GF-D8 (cell line): ENCODE measurements at places on chromosomes 2 and 18.

DNA sequence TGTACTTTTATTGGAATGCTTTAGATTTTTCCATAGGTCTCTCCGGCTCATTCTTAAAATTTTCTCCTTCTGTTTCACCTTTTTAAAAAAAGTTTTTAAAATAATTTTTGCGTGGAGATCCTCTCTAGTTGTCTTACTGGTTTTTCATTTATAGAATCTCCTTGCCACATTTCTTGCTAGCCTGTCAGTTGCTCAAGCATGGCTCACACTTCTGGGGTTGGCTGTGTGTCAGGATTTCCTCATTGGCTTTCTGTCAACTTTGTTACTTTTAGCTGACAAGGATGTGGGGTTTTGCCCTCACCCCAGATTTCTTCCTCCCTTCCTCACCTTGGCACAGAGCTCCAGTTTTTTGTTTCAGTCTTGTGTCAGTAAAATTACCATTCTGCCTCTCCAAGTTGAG is 124.6 kb downstream of the ZNF407 start:
- no peak for DNase-seq

- peak; percentile 50 for DNase-seq
These were observed 755 bp upstream of the ATP9B start for GRCh38 chr18:79068341-79068936.

GRCh38 chr2:28652217-28652616 is 99.4 kb upstream of the PPP1CB start:
- no peak for DNase-seq

DNA sequence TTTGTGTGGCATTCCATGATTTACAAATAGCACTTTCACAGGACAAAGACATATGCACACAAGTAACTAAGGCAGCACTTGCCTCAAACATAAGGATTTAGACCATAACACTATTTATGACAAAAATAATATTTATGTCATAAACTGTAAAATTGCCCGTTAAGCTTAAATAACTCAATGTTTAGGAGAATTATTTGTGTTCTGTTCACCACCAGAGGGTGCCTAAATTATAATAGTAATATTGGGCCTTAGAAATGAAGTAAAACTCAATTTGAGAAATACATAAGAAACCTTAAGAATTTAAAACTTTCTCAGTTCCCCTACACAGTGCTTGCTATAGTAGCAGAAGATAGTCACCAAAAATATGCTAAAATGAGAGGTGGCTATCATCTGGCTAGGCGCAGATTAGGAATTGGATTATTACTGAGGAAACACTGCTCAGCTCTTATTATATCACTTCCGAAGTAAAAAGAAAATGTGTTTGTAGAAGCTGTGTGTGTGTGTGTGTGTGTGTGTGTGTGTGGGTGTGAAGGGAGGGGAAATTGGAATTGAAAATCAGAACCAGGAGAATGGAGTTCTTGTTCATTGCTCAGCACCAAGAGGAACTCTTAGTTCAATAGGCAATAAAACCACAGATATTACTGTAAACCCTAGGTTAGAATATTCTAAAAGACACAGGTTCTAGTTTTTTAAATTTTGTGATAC is 4.9 kb upstream of the CHN1 start:
- DNase-seq, result no peak

DNA sequence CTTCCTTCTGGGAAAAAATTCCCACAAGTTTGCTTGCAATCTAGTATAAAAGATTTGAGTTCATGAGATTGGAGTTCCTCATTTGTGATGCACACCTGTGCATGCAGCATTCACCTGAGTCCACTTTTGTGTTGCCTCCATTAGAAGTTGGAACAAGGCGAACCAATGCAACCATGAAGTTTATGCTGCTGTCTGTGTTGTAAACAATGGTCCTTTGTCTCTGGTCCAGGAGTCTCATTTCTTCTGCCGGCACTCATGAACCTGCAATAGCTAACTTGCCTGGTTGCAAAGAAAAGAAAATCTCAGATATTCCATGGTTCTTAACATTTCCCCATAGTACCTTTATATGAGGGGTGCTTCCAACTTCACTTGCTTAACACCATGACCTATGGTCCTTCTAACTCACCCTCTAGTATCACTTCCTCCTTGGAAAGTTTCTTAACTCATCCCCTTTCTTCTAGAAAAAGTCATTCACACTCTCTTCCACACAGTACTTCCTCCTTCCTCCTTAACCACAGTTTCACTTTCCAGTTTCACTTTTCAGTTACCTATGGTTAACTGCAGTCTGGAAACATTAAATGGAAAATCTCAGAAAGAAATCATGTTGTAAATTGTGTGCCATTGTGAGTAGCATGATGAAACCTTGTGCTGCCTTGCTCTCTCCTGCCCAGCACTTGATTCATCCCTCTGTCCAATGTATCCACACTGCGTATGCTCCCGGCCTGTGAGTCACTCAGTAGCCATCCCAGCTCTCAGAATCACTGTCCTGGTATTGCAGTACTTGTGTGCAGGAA is 128.8 kb upstream of the TRIB2 start:
- DNase-seq, result no peak

- DNase-seq, result no peak
These were observed 71.3 kb downstream of the CMPK2 start for GRCh38 chr2:6794448-6794847.

DNA sequence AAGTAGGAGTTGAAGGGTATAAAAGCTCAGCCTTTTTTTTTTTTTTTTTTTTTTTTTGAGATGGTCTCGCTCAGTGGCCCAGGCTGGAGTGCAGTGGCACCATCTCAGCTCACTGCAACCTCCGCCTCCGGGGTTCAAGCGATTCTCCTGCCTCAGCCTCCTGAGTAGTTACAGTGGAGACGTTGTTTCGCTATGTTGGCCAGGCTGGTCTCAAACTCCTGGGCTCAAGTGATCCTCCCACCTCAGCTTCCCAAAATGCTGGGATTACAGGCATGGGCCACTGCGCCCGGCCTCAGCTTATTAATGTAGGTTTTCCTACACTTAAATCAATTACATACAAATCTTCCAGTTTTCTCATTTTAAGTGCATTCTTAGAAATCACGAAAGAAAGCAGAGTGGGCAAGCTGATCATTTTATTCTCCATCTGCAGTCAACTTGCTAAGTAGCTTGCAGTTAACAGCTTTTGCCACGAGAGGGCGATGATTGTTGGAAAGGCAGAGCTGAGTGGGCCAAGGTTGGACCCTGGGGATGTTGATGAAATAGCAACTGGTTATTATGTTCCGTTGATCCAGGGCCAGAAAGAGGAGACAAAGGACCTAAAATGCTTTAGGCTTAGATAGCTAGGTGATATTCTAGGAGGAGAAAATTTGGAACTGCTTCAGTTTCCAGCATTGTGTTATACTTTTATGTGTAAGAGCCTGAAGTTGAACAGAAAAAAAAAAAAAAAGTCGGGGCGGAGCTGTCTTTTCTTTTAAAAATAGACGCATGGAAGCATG is 234.4 kb upstream of the EPAS1 start:
- DNase-seq, result no peak

- no peak for DNase-seq
These were observed 586.8 kb upstream of the CNTNAP5 start for GRCh38 chr2:123438251-123438650.

GRCh38 chr2:74009577-74009976 is 24.9 kb downstream of the TET3 start:
- no peak for DNase-seq

DNA sequence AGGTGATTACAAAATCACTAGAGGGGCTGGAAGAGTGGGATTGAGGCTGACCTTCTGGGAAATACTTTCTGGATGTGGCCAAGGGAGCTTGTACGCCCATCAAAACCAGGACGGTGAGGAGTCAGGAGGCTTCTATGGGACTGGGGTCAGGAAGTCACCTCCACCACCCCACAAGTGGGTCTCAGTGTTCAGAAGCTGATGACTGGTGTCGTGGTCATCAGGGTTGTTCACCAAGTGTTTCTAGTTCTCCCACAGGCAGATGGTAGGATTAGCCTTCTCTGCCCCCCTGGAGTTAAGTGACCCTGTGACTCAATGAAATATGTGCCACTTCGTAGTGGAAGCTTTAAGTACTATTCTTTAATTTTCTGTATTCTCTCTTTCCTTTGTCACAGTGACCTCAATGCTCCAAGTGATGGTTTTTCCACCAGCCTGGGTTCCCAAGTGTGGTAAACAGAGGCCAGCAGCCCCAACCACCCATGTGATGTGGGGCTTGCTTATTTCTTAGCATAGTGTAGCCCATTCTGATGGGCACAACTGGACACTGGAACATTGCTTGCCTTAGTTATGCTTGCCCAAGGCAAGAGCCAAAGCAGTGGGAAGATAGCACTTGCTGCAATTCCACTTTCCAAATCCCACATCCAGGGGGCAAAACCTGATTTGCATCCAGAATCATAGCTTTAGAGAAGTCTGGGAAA is 258.8 kb downstream of the CYP26B1 start:
- no peak for DNase-seq

DNA sequence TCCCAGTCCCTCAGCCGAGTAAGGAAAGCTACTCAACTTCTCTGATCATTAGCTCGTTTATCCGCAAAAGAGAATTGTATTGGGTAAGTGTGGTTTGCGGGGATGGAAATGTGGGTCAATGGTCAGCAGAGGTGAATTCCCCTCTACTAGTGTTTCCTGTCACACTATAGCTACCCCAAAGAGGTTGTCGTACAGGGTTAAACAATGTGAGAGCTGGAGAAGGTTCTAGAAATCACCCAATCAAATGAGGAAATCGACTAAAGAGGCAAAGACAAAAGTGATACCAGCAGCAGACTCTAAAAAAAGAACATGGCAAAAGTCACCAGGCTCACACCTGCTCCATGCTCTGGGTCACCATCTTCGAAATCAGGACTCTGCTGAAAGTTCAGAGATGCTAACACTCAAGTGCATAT is 144.7 kb upstream of the ITGA4 start:
- no peak for DNase-seq

GRCh38 chr2:172095146-172095904 is 7.4 kb downstream of the DLX2 start:
- peak; percentile 43 for DNase-seq

- DNase-seq, result no peak
These were observed 679 bp downstream of the RNF144A start for GRCh38 chr2:6917761-6918421.

DNA sequence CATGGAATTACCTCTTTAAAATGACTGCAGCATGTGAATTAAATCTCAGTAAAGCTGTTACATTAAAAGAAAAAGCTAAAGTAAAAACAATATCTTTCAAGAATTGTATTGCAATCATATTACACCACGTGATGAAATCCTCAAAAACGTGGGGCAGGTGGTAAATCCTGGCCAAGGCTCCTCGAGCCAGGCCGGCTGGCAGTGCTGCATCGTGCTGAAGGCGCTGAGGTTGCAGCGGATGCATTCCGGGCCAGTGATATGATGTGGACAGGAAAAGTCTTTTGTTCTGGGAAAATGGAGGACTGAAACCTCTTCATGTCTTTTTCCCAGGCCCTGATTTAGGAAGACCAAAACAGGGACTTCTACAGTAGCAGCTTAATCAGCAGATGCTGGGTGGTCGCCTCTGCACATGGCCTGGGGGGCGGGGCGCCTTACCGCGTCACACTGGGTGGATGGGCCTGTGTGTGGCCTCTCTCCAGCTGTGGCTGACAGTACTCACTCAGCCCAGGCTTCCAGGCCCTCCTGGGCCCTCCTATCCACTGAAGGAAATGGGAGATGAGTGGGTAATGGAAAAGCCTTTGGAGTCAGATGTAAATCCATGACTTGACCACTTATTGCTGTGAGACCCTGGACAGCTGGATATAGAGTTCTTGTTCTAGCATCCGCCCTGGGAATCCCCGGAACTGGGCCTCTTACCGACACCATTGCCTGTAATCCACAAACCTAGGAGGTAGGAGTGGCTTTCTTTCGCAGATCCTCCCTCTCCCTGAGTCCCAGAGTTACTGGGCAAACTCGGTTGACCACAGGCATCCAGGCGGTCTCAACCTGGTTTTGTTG is 45.1 kb downstream of the PROC start:
- no peak for DNase-seq

DNA sequence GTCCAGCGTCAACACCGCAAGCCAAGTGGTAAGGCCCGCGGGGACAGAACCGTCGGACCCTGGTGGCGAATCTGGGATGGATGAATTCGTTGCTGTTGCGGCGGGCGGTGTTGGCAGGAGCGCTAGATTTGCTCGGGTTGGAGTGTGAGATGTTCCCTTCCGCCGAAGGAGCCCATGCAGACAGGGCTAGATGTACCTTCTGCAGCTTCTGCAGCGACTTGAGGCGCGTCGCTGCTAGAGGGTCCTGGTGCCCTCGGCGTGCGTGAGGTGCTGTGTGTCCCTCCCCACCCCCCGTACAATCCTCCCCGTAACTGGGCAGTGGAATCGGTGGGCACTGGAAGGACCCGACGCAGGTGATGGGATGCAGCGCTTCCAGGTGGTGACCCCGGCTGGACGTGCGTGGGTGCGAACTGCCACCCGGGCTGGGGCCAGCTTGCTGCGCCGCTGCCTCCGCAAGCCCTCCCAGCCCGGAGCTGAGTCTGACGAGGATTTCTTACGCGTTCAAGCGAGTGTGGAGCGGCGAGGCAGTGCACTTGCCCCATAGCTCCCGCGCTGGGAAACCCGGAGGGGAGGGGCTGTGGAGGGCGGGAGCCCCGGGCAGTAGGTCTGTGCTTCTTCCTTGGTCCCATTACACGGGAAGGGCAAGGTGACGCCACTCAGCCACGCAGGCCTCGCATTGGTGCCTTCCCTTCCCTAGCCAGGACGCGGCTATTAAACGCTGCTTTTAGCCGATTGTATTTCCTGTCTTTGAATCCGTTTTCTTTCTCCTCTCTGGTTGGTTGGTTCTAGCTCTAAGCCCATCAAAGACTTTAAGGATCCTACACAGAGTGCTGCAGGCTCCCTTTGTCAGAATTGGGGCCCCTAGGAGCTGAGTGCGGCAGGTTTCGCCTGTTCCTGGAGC is 34.2 kb downstream of the CHRNA1 start:
- DNase-seq, result no peak

DNA sequence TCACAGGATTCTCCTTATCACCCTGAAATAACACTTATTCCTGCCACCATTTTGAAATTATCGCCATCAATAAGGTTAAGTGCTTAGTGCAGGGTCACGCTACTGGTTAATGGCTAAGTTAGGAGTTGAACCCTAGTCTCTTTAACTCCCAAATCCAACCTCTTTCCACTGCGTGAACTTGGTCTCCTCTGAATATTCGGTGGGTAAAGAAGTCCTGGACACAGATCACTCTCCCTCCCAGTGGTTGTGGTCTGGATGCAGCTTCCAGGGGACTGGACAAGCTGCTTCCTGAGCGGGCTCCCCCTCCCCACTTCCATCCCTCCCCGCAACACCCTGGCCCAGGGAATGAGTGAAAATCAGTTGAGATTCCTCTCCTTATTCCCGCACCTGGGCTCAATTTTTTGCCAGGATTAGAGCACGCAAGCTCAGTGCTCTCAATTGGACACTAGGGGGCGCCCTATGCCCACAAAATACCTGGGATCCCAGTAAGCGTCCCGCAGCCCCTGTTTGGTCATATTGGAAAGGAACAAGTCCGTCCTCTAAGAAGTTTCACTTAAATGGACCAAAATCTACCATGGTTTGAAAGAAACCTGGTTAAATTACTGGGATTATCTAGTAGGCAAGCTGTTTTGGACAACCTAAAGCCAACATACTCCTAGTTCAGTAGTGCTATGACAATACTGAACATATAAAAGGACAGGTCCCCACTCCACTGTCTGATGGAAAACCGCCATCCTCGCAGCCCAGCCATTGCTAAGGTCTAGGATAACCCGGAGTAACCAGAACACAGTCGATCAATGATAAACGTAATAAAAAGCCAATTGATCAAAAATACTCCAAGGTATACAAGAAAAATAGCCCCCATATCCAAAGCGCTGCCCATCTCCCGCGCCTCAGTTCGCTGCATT is 40.4 kb downstream of the DHRS9 start:
- DNase-seq, result no peak
